ENCODE measurements at places on chromosomes 7 and 10. TPM values are rescaled to one million over a fixed set of nuclear protein-coding genes. Genes with fewer than 3 reads are reported as not detected.

GSTO2 gene
- 13.5 TPM for total RNA-seq

KCNH2 gene
- 14.4 TPM for total RNA-seq

SLC18A3 gene
- total RNA-seq: not detected

HTRA1 gene
- total RNA-seq: 73.6 TPM

SCART1 gene
- total RNA-seq: 4.5 TPM

OR2A42 gene
- 0.06 TPM for total RNA-seq

ARPC1A gene
- total RNA-seq: 93.0 TPM
